SHP77 (cell line): ENCODE measurements at places on chromosomes 5 and 9.

- DNase-seq, result no peak
Measured at GRCh38 chr9:2904242-2904930, 60.5 kb upstream of the PUM3 start.

DNA sequence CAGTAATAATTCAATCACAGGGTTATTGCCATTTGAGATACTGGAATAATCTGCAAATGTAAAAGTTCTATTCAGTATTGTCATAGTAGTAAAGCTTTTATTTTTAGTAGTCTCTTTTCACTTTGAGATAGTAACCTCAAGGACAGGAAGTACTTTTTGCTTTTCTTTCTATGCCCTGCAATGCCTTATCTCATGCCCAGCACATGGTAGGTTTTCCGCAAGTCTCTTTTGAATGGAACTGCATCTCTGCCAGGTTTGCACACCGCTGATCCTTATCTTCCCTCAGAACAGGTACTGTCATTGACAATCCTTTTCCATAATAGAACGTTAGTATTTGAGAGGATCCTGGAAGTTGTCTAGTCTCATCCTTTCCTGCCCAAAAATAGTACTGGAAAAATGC is 91.8 kb upstream of the IFNK start:
- no peak for DNase-seq

DNA sequence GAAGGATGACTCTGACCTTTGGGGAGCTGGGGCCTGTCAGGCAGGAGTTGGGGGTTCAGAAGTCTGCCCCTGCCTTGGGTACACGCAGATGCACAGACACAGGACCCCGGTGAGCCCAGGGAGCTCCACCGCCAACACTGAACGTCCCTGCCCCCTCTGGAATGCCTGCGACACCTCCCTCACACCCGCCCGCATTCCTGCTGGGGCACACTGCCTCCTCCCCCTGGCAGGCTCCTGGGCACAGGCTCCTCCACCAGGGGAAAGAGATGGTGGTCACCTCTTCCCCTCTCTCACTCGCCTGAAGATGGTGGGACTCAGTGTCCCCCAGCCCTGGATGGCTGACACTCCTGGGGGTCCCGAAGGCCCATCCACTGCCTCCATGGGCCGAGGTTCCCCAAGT is 12.0 kb downstream of the CRB2 start:
- DNase-seq, result no peak

DNA sequence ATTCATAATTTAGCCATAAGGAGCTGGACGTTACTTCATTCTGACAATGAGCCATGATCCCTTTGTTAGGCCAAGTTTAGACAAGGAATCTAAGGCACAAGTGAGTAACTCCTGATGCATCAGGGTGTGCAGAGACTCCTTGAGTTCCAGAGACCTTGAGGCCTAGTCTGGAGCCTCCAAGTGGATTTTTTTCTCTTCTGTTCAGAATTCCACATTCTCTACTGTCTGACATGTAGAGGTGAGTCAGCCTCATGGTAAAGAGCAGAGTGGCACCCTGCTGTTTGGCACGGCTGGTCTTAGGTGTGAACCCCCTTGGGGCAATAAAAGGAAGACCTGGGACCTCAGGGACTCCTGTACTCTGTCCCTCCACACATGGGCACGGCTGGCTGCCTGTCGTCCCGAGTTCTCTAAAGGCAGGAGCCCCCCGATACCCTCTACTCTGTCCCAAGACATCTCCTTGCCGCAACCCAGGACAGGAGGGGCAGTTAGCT is 22.0 kb upstream of the TGFBI start:
- DNase-seq, result no peak

GRCh38 chr9:137311986-137312851 is 10.1 kb upstream of the NRARP start:
- no peak for DNase-seq

DNA sequence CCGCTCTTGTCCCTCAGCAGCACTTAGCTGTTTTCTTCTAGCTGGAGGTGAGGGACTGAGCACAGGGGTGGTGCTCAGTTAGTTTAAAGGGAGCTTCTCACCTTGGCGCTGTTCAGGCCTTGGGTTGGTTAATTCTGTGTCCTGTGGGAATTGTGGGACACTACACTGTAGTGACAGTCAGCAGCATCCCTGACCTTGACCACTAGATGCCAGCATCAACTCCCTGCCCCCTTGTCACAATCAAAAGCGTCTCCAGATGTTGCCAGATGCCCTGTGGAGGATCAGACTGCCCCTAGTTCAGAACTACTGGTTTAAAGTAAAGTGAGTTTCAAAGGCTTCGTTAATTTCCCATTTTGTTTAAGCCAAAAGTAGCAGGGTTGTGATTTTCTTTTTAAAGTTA is 65.5 kb upstream of the DMRT3 start:
- DNase-seq, result no peak

GRCh38 chr5:124773315-124774311 is 27.2 kb upstream of the ZNF608 start:
- DNase-seq, result no peak

DNA sequence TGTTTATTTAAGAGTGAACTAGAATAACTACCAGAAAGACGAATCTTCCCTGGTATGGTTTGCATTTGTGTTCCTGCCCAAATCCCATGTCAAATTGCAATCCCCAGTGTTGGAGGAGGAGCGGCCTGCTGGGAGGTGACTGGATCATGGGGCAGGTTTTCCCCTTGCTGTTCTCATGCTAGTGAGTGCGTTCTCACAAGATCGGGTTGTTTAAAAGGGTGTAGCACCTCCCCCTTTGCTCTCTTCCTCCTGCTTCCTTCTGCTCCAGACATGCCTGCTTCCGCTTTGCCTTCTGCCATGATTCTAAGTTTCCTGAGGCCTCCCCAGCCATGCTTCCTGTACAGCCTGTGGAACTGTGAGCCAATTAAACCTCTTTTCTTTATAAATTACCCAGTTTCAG is 210.3 kb upstream of the TBC1D2 start:
- DNase-seq, result no peak
